Kidney (tissue), 22 donors: ENCODE measurements at places on chromosomes 13 and 19. TPM values are rescaled to one million over a fixed set of nuclear protein-coding genes. Genes with fewer than 3 reads are reported as not detected.

DNA sequence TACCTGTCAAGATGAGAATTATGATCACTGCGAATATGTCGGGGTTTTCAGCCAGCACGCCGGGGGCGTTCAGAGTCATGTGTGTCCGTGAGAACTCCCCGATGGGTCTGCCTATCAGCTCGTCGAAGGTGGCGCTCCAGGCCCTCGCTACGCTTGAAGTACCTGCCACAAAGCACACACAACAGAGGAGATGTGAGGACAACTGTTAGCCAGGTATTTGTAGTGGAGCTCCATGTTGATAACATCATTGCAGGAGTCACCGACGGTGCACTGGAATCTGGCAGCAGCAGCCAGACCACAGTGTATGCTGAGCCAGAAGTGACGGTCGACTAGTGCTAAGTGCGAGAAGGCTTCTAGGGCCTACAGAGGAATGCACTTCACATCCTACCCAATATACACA lies 62.7 kb downstream of the SLC7A1 start:
- no peak for DNase-seq

GRCh38 chr19:15177269-15178116 lies 23.3 kb downstream of the NOTCH3 start:
- peak; percentile 92 for DNase-seq

GRCh38 chr13:44817131-44817671 lies 172.1 kb downstream of the NUFIP1 start:
- DNase-seq: no peak

- DNase-seq: no peak
Measured at GRCh38 chr13:23059173-23059572, 121.6 kb upstream of the SGCG start.

DNA sequence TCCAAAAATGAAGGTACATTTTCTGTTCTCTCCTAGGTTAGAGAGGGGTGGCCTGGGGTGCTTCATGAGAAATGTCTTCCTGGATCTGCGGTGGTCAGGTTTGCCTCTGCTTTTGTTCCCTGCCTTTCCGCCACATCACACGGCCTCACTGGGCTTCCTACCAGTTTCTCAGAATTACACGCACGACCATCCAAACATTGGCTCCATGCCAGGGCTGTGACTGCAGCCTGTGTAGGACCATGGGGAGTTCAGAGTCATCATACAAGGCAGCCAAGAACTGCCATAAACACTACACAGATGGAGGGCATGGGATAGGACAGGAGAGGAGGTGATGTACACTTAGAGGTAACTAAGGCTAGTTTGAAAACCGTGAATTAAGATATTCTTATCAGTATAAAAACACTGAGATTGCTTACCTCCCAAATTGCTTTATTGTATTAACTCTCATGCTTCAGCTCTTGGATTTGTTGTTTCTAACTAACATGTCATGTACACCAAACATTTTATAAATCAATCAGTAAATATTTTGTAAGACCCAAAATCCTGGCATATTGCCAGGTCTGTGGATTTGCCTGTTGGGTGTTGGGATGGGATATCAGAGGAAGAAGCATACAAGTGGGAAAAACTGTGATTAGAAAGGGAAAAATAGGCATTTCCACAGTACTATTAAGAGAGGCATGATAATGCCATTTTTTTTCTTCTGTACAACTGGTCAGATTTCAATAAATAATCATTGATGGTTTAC lies 45.2 kb downstream of the CDADC1 start:
- DNase-seq: peak; percentile 75

The ZNF846 gene
- 5.8 TPM for polyA plus RNA-seq

The SULT2A1 gene
- polyA plus RNA-seq: not detected

The PEAK3 gene
- not detected for polyA plus RNA-seq

The SHD gene
- polyA plus RNA-seq: not detected

The NFIC gene
- polyA plus RNA-seq: 20.3 TPM

The COMP gene
- polyA plus RNA-seq: 1.8 TPM
